Left renal cortex interstitium (tissue), 4 donors: ENCODE measurements at places on chromosomes 16 and 17.

DNA sequence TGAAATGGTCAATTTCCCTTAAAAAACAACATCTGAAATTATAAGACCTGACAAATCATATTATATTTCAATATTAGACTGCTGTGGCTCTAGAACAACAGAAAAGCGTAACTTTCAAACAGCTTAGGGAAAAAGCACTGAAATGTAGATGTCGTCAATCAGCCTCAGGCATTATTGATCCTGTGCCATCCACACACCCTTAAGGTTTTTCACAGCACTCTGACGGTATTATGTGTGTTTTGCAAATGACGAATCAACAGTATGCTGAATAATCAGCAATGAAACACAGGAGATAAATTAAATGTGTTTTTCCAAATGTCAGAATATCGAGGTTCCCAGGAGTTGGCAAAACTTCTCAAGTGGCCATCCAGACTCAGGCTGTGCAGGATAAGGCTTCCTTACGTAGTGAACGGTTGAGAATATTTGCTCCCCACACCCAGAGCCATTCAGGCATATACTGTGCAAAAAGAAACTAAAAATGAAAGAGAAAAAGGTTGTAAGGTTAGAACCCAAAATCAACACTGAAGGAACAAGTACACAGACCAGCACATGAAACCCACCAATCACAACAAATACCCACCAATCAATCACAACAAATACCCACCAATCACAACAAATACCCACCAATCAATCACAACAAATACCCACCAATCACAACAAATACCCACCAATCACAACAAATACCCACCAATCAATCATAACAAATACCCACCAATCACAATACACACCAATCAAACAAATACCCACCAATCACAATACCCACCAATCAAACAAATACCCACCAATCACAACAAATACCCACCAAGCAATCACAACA, 7.7 kb upstream of the MBTPS1 start:
- DNase-seq, result no peak

DNA sequence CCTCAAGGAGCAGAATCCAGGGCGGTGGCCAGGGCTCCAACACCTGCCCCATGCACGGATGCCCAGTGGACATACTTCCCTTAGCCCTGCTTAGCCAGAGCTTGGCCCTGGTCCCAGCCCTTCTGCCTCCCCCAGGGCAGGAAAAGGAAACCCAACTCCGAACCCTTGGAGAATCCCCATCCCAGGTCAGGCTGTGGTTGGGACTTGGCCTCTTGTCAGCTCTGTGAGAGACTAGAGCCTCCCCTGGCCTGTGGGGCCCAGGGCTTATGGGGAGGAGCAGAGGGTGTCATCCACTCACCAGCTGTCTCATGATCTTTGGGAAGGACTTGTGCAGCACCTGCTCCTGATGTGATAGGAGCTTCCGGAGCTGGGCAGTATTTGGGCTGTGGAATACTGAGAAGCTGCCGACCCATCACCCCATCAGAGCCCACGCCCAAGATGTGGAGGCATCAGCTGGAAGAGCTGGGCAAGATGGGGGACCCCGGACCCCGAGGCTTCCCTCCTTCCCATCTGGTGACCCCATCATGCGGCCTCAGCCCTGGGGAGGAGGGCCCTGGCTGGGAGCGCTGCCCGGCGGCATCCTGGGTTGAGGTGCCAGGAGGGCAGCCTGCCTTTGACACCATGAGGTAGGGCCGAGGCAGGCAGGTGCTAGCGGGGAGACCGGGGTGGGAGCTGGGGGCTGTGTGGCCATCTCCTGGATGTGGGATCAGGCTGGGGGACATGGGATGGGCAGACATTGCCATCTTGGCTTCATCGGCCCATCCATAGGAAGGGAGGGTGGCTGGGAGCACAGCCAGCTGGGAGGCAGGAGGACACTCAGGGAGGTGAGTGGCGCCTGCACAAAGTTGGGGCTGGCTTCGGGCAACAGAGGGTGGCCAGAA, 45.1 kb downstream of the TNFRSF13B start:
- no peak for DNase-seq

DNA sequence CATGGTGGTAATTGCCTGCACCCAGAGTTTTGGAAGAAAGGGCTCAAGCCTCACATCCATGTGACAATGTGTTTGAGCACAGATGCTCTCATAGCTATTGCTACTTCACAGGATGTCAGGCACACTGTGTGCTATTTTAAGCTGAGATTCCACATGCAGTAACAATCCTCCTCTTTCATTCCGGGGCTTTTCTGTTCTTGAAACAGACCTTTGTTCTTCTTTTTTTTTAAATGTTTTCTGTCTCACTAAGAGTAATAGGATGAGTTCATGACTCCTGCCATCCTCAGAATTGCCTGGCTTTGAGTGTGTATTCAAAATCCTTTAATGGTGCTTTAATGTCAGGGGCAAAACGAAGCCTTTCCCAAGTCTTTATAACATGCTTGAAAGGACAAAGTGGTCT, 198.9 kb downstream of the ABCC12 start:
- DNase-seq, result no peak

DNA sequence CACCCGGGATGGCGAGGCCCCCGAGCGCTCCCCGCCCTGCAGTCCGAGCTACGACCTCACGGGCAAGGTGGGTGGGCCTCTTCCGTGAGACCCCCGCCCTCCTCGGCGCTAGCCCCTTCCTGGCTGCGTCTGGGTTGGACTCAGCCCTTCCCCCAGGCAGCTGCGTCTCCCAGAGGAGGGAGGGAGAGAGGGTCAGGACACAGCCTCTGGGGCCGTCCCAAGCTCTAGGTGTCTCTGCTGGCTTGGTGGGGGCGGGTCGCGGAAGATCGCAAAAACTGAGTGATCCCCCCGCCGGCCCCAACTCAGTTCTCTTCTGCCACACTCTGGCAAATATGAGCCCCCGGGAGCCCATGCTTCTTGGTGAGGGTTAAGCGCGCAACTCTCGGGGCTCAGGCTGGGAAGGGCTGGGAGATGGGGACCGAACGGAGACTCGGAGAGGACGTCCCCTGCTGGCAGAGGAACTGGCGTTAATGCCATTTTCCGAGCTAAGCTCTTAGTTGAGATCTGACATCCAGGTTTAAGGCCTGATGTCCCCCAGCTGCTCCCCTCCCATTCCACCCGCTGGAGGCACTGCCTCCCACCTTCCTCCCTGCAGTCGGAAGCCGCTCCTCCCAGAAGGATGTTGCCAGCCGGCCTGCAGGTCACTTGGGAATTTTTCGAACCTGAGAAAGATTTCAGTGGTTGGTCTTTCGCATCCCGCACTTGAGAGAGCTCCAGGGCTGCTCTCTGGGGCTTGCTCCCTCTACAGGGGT, 419 bp downstream of the RAB37 start:
- DNase-seq, result no peak

- DNase-seq, result no peak
Measured at GRCh38 chr16:53546988-53547391, 44.0 kb upstream of the AKTIP start.

- no peak for DNase-seq
Measured at GRCh38 chr16:69017036-69017783, 88.2 kb upstream of the HAS3 start.

DNA sequence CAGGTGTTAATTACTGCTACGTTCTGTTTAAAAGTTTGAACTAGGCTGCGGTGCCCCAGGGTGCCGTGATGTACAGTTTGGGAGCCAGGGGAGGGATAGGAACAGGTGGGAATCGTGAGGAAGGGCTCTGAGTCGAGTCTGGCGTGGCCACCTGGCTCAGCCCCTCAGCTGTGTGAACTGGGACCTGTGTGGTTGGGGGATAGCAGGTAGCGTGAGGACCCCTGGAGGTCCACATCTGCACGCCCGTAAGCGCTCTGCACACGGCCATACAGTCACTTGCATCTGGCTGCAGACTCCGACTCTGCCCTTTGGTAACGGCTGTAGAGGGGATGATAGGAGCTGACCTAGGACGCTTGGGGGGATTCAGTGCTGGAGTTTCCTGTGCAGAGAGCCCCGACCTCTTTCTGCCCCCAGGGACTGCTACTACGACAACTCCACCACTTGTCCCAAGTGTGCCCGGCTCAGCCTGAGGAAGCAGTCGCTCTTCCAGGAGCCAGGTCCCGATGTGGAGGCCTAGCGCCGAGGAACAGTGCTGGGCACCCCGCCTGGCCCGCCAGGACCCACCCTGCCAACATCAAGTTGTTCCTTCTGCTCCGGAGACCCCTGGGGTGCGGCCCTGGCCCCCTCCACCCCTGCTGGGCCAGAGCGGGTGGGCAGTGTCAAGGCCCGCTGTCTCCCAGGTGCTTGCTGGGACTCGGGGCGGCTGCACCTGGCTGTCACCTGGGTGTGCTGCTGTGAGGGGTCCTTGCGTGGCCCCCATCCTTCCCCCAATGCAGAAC, 17.1 kb downstream of the DEF8 start:
- no peak for DNase-seq

DNA sequence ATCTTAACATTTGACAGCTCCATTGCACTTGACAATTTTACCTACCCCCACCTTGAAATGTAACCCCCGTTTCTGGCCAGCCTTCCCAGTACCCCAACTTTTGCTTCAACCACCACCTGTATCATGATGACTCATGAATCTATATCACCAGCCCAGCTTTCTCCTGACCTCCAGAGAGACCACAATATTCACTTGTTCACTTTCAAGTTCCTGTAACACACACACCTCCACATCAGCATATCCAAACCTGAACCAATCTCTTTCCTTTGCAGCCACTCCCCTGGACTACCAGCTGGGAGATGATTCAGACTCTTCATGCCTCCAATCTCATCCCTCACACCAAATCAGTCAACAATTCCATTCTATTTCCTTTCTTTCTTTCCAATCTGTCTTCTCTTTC, 8.0 kb downstream of the SMG6 start:
- no peak for DNase-seq

GRCh38 chr16:17417740-17418139, 53.0 kb downstream of the XYLT1 start:
- no peak for DNase-seq

DNA sequence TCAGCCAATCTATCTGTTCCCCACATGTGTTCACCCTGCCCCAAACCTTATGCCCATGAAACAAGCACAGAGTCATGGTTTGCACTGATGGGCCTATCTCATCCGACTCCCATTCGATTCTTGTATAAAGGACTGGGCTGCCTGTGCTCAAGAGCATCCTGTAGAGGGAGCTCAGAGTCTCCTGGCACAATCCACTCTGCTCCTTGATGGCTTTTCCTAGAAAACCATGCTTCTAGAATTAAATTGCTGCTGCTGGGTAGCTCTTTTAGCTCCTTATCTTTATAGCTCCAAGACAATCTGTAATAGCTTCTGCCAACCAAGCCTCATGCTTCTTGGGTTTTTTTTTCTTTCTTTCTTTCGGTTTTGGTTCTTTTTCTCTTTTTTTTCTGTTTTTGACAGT, 9.7 kb downstream of the ZNF19 start:
- no peak for DNase-seq

- no peak for DNase-seq
Measured at GRCh38 chr17:521183-521525, 168.5 kb upstream of the RPH3AL start.

GRCh38 chr17:64218066-64218465, 45.0 kb downstream of the TEX2 start:
- DNase-seq, result no peak

GRCh38 chr16:56916571-56917403, 15.2 kb upstream of the HERPUD1 start:
- DNase-seq, result no peak

DNA sequence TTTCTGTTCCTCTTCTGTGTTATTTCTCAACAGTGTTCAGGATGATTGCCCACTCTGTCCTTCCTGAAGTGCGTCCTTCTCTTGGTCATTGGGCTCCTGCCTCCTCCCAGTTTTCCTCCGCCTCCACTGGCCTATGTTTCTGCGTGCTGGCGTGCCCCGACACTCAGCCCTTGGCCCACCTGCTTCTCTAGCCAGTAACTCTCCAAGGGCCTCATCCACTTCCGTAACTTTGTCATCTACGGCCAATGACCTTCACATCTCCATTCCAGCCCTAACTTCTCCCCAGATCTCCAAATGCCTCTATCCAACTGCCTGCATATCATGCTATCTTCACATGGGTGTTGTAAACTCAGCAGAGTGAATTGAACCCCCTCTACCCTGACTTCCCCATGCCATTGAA, 39.6 kb upstream of the RPL38 start:
- DNase-seq, result no peak

DNA sequence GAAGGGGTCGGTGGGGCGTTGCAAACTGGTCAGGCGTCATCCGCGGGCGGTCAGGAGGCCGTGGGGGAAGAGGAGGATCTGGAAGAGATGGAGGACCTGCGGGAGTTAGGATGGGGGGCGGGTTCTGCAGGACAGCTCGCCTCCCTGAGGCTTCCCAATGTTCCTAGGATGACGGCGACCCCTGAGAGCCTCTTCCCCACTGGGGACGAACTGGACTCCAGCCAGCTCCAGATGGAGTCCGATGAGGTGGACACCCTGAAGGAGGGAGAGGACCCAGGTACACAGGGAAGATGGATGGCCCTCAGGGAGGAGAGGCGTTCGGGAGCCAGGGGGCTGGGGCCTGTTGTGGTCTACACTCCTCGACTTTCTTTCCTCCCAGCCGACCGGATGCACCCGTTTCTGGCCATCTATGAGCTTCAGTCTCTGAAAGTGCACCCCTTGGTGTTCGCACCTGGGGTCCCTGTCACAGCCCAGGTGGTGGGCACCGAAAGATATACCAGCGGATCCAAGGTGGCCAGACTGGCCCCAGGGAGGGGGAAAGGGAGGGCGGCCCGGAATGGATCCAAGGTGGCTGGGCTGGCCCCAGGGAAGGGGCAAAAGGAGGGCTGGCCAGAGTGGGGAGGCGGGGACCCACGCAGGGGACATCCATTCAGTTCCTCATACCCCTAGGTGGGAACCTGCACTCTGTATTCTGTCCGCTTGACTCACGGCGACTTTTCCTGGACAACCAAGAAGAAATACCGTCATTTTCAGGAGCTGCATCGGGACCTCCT, 839 bp downstream of the PLD2 start:
- no peak for DNase-seq

GRCh38 chr17:34300652-34301370, 15.3 kb downstream of the CCL11 start:
- no peak for DNase-seq

DNA sequence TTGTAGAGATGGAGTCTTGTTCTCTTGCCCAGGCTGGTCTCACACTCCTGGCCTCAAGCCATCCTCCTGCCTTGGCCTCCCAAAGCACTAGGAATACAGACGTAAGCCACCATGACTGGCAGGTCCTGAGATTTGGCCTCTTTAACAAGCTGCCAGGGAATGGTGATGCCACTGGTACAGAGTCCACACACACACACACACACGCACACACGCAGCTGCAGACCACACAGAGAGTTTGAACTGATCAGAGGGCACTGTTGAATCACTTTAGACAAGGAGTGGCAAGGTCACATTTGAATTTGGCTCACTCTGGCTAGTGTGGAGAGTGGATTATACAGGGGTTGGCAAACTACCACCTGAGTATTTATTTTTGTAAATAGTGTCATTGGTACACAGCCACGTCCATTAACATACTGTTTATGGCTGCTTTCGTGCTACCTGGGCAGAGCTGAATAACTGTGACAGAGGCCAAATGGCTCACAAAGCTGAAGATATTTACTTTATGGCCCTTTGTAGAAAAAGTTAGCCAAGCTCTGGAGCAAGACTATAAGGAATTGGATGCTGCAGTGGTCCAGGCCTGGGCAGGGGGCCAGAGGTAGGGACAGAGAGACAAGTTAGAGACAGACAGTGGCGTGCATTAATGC, 9.9 kb downstream of the ITPRIPL2 start:
- no peak for DNase-seq

- no peak for DNase-seq
Measured at GRCh38 chr17:19579192-19579761, 45.6 kb downstream of the SLC47A1 start.

- DNase-seq, result no peak
Measured at GRCh38 chr17:64028874-64029464, 8.5 kb upstream of the ICAM2 start.
